ENCODE measurements at places on chromosomes 12 and 14. TPM values are rescaled to one million over a fixed set of nuclear protein-coding genes. Genes with fewer than 3 reads are reported as not detected.

Gene CDKN1B
- 59.2 TPM for polyA plus RNA-seq

Gene SLC17A8
- 0.28 TPM for polyA plus RNA-seq

Gene PDE3A
- 2.7 TPM for polyA plus RNA-seq

Gene SLC24A4
- polyA plus RNA-seq: 3.6 TPM

Gene TGFB3
- polyA plus RNA-seq: 18.0 TPM

Gene AGAP2
- polyA plus RNA-seq: 1.9 TPM

Gene PHETA1
- polyA plus RNA-seq: 13.7 TPM

Gene BEGAIN
- 4.5 TPM for polyA plus RNA-seq

Gene C1R
- 330 TPM for polyA plus RNA-seq
